ENCODE measurements at places on chromosomes 12 and 14. TPM values are rescaled to one million over a fixed set of nuclear protein-coding genes. Genes with fewer than 3 reads are reported as not detected.
A peak's percentile ranks its signal among the peaks of the same experiment; 100 is the strongest.

GRCh38 chr12:111224186-111225066, 144.5 kb downstream of the PHETA1 start:
- peaks cover 2% of the 10 kb centered on the region for H3K27me3 ChIP-seq
- H3K27ac ChIP-seq, result peak overlapping the region; percentile 66
- no peak for DNase-seq
- no peaks in the 10 kb centered on the region for H3K36me3 ChIP-seq

DNA sequence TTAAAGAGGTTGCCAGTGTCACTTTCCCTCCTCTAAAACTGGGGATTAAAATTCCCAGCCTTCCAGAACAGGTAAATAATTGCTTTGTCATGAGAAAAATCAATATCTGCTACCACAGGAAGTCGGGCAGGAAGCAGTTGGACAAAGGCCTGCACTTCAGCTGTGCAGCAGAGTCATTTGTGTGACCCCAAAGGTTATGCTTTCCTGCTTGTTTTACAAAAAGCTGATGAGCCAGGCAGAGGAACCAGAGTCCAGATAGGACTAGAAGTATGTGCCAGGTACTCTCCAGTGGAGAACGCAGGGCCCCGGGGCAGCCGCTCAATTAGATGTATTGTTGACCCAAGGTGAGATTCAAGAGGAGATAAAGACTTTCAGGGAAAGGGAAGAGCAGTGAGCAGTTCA, 117.1 kb upstream of the FRMD6 start:
- DNase-seq, result no peak
- H3K27me3 ChIP-seq, result peaks cover 9% of the 10 kb centered on the region
- H3K4me1 ChIP-seq, result peaks cover 5% of the 10 kb centered on the region
- H3K4me3 ChIP-seq, result no peak overlapping the region

GRCh38 chr12:109573914-109574244, 285 bp downstream of the MVK start:
- DNase-seq, result no peak
- no peaks in the 10 kb centered on the region for H3K27me3 ChIP-seq
- peaks cover 26% of the 10 kb centered on the region for H3K36me3 ChIP-seq
- peaks cover 26% of the 10 kb centered on the region for H3K4me1 ChIP-seq
- H3K27ac ChIP-seq, result peak overlapping the region; percentile 97

The NUBPL gene
- 8.6 TPM for total RNA-seq

The KLRC1 gene
- total RNA-seq, result 4.9 TPM

The A2ML1 gene
- not detected for total RNA-seq

DNA sequence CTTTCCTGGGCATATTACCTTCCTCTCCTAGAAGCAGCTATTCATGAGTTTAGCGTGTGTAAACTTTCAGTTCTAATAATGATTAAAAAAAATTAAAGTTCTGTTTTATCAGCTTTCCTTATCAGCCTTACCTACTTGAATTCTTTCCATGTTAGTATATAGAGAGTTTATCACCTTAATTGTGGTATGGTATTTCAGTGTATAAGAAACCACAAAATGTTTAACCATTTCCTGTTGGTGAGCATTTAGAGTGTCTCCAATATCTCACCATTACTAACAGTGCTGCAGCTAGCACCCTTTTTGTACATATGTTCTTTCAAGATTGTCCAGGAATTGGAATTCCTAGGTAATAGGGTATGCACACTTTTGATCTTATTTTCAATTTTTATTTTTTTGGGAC, 89.5 kb downstream of the FBXO33 start:
- peaks cover 24% of the 10 kb centered on the region for H3K4me1 ChIP-seq
- no peaks in the 10 kb centered on the region for H3K27me3 ChIP-seq
- no peak for DNase-seq
- H3K27ac ChIP-seq, result peak overlapping the region; percentile 46
- peaks cover 36% of the 10 kb centered on the region for H3K36me3 ChIP-seq
- H3K4me3 ChIP-seq, result peak overlapping the region; percentile 28

DNA sequence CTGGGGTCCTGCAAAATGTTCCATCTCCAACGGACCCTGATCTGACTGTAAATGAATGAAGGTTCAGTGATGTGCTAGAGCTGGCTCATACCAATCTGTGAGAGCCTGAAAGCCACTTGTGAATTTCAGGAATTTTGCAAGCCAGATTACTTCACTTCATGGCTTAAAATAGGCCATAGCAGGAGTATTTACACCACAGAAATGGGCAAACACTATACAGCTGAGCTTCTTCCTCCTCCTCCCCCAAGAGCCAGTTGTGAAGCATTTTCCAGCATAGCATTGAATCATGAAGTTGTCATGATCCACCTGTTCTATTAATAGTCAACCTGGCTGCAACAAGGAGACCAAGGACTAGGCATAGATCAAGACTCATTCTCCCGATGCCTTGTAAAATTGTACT, 141.3 kb upstream of the RASSF8 start:
- peaks cover 4% of the 10 kb centered on the region for H3K27me3 ChIP-seq
- H3K36me3 ChIP-seq, result no peaks in the 10 kb centered on the region
- no peak for DNase-seq
- no peak overlapping the region for H3K4me3 ChIP-seq
- H3K27ac ChIP-seq, result no peak overlapping the region
- peaks cover 10% of the 10 kb centered on the region for H3K4me1 ChIP-seq

The GARIN6 gene
- not detected for total RNA-seq

The LMNTD1 gene
- total RNA-seq, result not detected

DNA sequence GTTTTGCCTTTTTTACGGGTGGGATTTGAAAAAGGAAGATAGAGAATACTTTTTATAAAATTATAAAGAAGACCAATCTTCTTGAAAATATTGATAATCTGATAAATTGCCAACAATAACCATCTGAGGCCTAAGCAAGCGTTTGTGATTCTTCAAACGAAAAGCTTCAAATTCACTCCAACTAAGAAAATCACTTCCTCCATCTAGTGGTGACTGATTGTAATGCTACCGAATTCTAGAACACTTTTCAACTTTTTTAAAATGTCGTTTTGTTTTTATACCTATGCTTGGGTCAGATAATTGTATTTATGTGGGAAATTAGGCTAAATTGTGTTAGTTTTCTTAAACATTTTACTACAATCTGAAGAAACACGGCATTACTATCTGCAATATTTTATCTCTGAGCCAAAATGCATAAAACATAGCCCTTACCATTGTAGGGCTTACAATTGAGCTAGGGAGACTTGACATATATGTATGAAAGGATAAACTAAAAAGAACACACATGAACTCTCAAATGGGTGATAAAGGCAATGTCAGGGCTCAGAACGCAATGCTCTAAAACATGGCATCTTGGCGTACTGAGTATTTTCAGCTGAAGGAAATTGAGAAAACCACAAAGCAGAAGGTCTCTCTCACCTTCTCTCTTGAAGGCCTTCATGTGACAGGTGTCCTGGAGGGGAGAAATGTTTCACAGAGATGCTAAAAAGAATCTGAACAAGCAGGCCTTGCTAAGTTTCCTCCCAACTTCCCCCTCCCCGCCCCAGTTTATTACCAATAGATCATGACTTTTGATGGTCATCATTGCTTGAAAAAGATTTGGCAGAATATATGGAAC, 36.8 kb upstream of the G2E3 start:
- peaks cover 5% of the 10 kb centered on the region for H3K27me3 ChIP-seq
- no peaks in the 10 kb centered on the region for H3K36me3 ChIP-seq
- no peak overlapping the region for H3K27ac ChIP-seq
- H3K4me3 ChIP-seq, result no peak overlapping the region
- DNase-seq, result no peak
- peaks cover 6% of the 10 kb centered on the region for H3K4me1 ChIP-seq

DNA sequence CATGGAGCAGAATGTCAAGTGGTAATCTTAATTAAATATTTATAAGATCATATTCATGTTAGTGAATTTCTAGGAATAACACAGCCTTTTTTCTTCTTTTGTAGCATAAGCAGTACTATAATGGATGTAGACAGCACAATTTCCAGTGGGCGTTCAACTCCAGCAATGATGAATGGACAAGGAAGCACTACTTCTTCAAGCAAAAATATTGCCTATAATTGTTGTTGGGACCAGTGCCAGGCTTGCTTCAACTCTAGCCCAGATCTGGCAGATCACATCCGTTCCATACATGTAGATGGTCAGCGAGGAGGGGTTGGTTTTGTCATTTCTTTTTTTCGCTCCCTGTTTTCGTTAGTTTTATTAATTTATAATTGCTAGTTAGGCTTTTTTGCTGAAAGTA, 23.1 kb downstream of the AEBP2 start:
- H3K27ac ChIP-seq, result no peak overlapping the region
- no peak for DNase-seq
- H3K36me3 ChIP-seq, result peaks cover 49% of the 10 kb centered on the region
- peaks cover 14% of the 10 kb centered on the region for H3K4me1 ChIP-seq
- H3K27me3 ChIP-seq, result no peaks in the 10 kb centered on the region

The OS9 gene
- 107 TPM for total RNA-seq

Measured in activated CD8-positive, alpha-beta T cell treated with anti-CD3 and anti-CD28 coated beads, Interleukin-2, amount 10 ng/mL, durations not matched to agents 7 days and 5 days (primary cell).